ENCODE measurements at places on chromosomes 4 and X.

- no peak for DNase-seq
These were observed 1722.1 kb upstream of the PCDH10 start for GRCh38 chr4:131427000-131427399.

DNA sequence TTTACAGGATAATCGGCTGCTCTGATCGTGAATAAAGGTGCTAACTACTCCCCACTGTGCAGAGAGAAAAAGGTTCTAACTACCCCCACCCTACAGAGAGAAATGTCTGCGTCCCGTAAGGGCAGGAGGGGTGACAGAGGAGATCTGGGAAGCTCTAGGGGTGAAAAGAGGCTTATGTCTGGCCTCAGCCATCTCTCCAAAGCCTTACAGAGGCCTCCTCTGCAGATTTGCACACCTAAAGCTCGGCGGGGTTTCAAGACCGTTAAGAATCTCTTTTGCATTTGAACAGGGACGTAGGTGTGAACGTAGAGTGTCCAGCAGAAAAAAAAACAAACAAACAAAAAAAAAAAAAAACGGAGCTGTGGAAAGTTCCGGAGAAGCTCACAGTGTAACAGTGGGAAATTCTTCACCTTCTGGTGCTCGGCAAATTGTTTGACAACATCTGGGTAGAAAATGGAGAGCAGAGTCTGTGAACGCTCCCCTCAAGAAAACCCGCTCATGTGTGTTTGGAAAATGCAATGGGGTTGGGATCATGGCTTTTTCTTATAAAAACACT, 161.0 kb downstream of the SHOX start:
- no peak for DNase-seq

DNA sequence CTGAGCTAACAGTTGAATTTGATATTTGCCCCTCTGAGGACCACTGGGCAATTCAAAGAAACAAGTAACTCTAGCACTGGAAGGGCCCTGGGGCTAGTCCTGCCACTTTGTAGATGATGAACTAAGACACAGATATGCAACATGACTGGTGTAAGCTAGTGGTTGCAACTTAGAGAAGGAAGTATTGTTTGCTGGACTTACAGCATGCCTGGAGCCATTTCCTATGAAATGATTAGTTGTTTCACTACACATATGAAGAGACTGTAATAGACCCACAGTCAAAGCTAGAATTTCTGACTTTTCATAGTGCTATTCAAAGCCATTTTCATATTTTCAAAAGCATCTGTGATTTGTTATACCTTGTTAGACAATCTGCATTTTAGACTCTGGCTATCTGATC, 96.2 kb downstream of the TSPAN7 start:
- DNase-seq: no peak

GRCh38 chrX:129433945-129434344, 89.3 kb downstream of the SMARCA1 start:
- DNase-seq: no peak

DNA sequence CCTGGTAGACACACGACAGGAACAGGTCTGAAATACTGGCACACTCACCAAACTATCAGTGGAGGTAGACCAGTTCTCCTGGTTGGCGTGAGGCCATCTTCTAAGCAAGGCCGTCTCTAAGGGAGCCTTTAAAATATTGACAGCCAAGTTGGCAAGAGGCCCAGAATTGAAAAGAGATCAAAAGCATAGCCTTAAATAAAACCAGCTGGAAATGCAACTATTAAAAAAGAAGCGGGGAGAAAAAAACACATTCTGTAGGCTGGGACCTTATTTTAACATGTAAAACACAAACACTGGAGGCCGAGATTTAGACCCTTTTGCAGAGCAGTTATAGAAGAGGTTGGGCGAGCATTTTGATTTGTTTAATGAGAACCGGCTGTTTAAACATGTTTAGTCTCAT, 233.0 kb upstream of the CLNK start:
- no peak for DNase-seq

- no peak for DNase-seq
These were observed 130.6 kb downstream of the FRYL start for GRCh38 chr4:48649505-48649904.

DNA sequence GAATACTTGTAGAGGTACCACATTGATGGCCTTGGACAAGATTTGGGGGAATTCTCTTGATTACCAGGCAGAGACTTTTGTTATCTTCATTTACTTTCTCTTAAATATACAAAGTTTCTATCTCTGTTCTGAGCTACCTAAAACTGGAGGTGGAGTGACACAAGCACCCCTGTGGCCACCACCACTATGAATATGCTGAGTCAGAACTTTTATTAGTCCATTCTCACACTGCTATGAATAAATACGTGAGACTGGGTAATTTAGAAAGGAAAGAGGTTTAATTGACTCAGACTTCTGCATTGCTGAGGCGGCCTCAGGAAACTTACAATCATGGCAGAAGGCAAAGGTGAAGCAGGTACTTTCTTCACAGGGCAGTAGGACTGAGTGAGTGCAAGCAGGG, 67.1 kb downstream of the RTL3 start:
- DNase-seq: no peak

- DNase-seq: no peak
These were observed 409.4 kb downstream of the UBE2NL start for GRCh38 chrX:144293229-144293628.

DNA sequence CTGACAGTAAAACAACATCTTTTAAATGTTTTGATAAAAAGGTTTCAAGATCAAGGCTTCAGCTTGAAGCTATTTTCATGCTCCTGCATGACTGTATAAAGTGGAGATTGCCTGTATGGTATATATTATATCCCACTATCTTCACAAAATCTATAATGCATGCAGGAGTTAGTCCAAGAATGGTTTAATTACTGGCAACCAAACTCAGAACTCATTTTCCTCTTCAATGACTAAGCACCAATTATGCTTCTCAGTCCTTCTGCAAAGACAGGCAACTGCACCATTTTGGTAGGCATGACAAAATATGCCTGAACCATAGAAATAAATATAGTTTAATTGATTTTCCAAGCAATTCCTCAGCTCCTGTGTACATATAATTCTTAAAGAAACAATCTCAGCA, 54.5 kb downstream of the NPY5R start:
- DNase-seq: peak; percentile 77
